ENCODE measurements at places on chromosomes 7 and 10.

GRCh38 chr7:2483494-2483893 is 7.3 kb upstream of the GRIFIN start:
- DNase-seq, result no peak

DNA sequence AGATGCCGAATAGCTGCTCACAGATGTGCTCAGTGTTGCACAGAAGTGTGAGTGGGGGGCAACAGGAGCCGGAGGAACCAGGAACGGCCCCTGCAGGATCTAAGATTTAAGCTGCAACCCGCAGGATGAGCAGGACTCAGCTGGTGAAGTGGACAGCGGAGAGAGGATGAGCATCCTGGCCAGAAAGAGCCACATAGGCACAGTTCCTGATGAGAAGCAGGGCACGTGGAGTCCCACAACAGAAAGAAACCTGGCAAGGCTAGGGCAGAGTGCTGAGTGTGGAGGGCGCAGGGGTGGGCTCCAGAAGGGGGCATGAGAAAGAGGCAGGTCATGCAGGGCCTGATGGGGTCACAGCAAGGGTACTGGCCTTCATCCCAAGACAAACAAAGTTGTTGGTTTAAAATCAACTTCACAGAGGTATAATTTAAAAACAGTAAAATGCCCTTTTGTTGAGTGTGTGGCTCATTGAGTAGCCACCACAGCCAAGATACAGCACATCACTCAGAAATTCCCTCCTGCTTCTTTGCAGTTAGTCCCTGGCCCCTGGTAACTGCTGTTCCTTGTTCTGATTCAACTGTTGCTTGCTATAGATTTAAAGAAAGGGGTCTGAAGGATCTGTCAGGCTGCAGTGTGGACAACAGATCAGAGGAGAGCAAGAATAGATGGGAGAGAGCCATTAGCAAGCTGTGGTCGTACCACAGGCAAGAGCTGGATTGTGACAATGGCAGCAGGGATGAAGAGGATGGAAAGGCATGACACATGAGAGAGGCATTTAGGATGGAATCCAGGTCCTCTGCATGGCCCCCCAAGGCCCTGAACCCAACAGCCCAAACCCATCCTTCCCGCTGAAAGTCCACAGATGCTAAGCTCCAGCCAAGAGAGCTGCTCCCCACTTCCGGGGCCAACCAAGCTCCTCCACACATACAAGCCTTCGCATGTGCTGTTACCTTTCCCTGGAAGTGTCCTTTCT is 53.1 kb upstream of the OSBPL3 start:
- no peak for DNase-seq

- no peak for DNase-seq
These were observed 17.6 kb downstream of the SLF2 start for GRCh38 chr10:100930368-100930767.

DNA sequence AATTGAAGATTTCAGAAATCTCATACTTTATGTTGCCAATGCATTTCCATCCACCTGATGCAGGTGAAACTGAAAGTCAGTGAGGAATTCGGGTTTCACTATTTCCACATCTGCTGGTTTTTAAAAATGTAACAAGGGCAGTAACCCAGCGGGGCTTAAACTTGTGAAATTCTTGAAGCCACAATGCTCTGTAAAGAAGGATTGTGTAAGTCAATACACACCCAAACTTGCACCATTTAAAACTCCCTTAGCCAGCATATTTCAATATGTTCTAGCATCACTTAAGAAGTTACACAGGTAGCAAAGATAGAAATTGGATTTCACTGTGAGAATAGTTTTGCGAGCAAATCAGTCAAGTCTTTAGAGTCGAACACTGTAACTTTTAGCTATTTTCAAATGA is 386.1 kb downstream of the PLXDC2 start:
- DNase-seq, result no peak

- DNase-seq, result no peak
These were observed 230.2 kb upstream of the HPS1 start for GRCh38 chr10:98676895-98677294.

DNA sequence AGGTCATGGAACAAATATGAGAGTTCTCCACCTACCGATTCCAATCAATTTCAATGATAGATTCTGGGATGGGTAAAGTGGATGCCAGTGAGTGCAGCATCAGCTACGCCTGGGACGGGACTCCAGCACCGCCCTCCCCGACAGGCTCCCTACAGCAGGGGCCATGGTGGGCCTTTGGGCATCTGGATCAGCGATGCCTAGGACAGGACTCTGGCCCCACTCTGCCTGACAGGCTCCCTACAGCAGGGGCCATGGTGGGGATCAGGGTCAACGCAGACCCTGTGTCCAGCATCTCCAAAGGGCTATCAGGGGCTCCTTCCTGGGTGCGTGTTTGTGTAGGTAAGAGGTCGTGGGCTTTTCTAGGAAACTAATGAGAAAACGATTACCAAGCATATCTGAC is 111.2 kb upstream of the TCERG1L start:
- DNase-seq, result no peak

DNA sequence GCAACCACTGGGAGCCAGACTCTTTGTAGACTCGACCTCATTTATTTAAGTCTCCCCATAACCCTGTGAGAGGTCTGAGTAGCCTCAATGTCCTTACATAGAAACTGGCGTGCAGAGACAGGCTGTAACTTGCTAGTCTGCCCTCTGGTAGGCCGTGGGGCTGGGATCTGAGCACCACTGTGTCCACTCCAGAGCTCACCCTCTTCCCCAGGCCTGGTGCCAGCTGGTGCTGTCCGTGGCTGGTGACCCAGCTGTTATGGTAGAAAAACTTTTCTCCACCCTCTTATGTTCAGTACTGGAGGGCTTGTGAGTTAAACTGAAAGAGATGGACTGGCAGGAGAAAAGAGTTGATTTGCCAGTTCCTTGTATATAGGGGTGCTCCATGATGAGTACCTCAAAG is 41.9 kb downstream of the ADAMTS14 start:
- peak; percentile 81 for DNase-seq

- DNase-seq, result no peak
These were observed 1138.5 kb upstream of the PHF14 start for GRCh38 chr7:9835199-9835598.

DNA sequence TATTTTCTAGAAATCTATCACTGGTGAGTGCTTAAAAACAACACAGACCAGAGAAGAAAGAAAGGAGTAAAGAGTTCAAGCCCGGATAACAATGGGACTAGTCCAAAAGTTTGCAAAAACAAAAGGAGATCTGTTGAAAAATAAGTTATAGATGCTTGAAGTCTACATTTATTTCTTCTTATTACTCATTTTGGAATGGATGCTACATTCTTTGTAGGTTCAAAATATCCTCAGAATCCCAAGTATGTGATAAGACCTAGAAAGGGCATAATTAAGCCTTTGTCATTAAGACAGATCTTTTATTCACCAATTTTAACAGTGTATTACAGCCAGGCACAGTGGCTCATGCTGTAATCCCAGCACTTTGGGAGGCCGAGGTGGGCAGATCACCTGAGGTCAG is 42.7 kb upstream of the ITGB8 start:
- DNase-seq, result no peak

DNA sequence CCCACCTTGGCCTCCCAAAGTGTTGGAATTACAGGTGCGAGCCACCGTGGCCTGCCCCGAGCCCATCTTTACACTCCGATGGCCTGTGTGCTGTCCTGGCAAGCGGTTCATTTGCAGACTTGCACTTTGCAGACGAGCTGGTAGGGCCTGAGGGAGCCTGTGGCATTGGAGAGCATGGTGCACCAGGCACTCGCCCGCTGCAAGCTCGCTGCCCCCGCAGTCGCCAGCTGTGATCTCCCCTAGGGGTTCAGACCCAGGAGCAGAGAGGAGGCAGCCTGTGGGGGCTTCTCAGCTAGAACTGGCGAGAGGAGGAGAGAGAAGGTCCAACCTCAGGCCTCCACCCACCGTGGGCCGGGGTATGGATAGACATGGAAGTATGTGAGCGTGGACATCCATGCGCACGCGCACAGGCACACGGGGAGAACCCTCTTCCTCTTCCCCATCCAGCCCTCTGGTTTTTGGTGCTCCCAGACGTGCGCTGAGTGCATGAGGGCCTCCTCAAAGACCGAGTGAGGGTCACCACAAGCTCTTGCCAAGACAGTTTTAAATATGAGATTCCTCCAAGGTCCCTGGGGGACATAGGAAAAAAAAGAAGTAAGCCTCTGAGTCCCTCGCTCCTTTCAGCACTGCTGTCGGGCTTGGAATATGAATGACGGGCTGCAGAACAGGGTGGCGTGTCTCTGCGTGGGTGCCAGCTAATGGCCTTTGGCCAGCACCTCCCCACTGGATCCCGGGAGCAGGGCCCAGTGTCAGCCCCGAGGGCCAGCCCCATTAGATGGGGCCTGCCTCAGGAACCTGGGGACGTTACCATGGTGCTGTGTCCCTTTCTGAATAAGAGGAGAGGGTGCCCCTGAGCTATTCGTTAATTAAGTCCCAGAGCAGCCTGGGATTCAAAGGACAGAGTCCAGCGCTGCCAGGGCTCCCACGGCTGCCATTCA is 15.1 kb upstream of the TTYH3 start:
- DNase-seq, result peak; percentile 57

DNA sequence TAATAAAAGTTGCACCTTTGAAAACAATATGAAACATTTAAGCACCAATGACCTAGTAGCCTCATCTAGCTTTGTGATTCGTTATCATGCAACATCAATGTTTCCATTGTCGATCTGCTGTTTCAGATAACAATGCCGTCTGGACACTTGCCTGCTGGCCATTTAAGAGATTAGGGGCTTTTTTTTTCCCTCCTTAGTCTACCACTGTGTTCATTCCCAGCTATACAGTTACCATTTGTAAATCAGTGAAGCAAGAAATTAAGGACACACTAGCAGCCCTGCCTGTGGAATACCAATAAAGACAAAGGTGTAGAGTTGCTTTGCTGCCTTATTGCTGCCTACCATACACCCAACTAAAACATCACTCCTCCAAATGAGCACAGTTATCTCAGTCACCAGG is 37.6 kb upstream of the MYO3A start:
- DNase-seq, result no peak

GRCh38 chr10:44961931-44962750 is 2.5 kb downstream of the RASSF4 start:
- DNase-seq, result no peak

- no peak for DNase-seq
These were observed 182.2 kb upstream of the INHBA start for GRCh38 chr7:41885078-41885477.

DNA sequence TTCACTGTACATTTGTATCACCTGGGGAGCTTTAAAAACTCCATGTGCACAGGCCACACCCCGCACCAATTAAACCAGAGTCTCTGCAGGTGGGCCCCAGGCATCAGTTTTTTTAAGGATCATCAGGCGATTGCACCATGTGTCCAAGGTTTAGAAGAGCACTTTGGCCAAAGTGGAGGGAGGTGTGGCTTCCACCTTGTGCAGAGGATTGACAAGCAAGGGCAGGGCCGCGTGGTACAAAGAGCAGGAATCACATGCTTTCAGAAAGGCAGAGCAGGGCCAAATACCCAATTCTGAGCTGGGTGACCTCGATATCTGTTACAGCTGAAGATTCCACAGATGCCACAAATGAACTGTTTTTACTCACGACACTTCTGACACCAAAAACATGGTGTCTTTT is 52.4 kb downstream of the NOC3L start:
- no peak for DNase-seq

- DNase-seq, result no peak
These were observed 10.1 kb upstream of the PON1 start for GRCh38 chr7:95334447-95334846.

GRCh38 chr10:100817268-100817839 is 72.0 kb downstream of the PAX2 start:
- DNase-seq, result no peak

- no peak for DNase-seq
These were observed 113.1 kb upstream of the PDLIM1 start for GRCh38 chr10:95403700-95404461.

GRCh38 chr7:90772410-90772809 is 176.3 kb downstream of the CDK14 start:
- DNase-seq, result no peak

DNA sequence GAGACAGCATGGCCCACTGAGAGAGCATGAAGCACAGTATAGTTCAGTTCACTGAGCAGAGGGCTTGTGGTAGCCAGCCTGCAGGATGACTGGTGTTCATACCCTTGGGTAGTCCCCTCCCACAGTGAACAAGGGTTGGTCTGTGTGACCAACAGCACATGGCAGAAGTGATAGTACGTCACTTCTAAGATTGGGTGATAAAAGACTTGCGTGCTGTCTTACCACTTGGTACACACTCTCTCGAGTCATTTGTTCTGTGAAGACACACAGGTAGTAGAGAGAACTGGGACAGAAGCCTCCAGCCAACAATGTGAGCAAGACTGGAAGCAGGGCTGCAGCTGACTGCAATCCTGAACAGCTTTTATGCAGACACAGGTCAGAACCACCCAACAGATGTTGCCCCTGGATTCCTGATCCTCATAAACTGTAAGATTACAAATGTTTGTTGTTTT is 14.6 kb downstream of the EPC1 start:
- no peak for DNase-seq

GRCh38 chr7:66886152-66886551 is 34.9 kb upstream of the TMEM248 start:
- DNase-seq, result no peak

GRCh38 chr7:130095812-130096211 is 25.5 kb downstream of the KLHDC10 start:
- DNase-seq, result no peak

- DNase-seq, result no peak
These were observed 69.0 kb upstream of the LRRC18 start for GRCh38 chr10:49008505-49009198.

GRCh38 chr7:51146816-51147586 is 169.6 kb downstream of the COBL start:
- no peak for DNase-seq

GRCh38 chr7:147803151-147803550 is 787.4 kb upstream of the C7orf33 start:
- no peak for DNase-seq

- DNase-seq, result no peak
These were observed 563.0 kb downstream of the PARD3 start for GRCh38 chr10:34252111-34252510.

DNA sequence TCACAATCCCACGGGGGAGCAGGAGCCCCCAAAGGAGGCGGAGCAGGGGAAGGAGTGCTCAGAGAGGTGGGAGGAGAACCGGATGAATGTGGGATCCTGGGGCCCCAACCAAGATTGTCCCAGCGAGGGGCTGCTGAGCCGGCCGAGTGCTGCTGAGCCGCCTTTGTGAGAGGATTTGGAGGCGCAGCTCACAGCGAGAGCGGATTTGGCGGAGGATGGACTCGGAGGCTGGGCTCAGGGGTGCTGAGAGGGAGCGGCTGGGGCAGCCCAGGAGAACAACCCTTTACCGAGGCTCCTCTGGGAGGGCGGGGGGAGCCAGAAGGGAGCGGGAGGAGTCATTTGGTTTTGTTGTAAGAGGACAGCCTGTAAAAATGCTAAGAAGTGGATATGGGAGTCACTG is 23.0 kb downstream of the GHRHR start:
- no peak for DNase-seq

DNA sequence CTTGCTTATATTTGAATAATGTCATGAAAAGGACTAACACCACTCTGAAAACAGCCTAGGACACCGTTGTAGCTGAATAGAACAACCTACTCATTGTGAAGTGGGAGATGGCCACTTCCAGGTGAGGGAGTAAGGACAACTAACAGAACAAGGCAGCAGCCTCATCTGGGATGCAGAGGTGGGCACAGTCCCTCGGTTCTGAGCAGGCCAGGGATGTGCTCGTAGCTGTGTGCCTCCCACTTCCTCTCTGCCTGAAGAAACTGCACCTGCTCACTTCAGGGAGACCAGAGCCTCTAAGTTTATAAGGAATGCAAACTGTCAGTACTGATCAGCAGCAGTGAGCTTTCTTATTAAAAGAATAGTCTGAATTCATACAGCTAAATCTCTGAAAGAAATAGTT is 2.5 kb downstream of the VSTM4 start:
- no peak for DNase-seq

Measured in substantia nigra (tissue), 51 donors.